ENCODE measurements at places on chromosomes 4 and X.
A peak's percentile ranks its signal among the peaks of the same experiment; 100 is the strongest.

DNA sequence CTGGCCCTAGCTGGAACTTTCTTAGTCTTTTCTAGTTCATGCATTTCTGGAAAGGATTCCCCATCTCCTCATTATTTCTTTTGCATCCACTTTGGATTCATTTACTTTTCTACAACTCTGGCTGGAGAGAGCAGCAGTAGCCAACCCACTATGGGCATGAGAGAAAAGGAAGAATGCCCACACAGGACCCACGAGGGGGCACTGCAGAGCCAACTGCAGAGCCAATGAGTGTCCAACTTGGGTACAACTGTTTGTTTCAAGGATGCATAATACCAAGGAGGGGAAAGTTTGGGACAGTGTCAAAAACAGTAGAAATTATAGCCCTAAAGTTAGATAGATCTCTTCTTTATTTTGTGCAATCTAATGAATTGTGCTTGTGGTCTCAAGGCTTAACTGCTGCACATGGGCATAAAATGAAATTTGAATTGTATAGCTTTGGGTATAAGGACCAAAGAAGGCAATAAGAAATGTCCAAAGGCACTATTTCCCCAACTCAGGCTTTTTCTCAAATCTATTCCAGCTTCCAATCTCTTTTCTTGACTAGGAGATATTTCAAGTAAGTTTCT is 230.6 kb downstream of the NSUN7 start:
- DNase-seq = peak; percentile 54

GRCh38 chrX:129493643-129494042 is 29.6 kb downstream of the SMARCA1 start:
- DNase-seq = peak; percentile 75

DNA sequence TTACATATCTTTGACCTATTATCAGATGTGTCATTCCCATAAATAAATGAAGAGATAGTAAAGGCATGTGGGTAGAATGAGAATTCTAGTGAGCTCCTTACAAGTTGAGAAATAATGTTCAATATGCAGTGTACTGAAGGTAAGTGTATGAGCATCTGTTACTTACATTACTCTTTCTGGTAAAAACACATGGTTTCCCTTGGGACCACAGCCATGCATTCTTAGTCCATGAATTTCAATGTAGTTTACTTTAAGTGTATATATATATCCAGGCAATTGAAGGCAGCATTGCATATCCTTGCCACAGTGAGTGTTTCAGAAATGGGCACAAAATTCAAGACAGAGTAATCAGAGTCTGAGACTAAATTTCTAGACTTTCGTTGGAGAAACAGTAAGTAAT is 277.2 kb downstream of the CXXC4 start:
- no peak for DNase-seq

DNA sequence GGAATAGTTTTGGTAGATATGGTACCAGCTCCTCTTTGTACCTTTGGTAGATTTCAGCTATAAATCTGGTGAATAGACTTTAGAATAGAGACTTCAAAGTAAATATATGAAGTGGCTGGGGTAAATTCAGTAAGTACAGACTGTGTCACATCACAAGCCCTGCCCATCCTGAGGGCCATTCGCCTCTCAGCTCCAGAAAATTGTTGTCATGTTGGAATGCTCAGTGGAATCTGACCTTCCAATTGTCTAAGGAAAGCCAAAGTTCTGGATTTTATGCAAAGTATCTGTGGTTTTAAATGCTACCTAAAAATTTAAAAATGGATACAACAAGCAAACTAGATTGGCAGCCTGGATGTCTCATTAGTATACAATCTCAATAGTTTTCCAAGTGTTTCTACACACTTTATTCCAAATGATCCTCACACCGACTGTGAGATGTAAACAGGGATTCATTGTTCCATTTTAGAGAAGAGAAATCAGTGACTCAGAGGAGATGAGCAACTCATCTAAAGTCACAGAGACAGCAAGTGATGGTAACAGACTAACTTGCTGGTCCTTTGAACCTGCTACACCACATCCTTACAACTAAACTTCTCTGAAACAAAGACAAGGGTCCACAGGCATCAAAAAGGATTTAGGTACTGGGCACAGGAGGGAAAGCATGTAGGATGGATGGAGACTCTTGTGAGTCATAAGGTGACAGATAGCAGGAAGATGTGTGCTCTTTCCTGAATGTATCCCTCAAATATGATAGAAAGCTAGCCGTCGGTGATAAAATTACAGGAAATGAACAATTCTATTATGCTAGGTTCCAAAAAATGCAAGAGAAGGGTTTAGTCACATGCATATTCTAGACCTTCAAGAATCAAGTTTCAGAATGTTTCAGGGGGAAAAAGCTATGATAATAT is 127.3 kb downstream of the ATP10D start:
- DNase-seq = peak; percentile 51

- DNase-seq = no peak
Observed at GRCh38 chr4:140096921-140097320, 57.1 kb downstream of the MAML3 start.
